Activated T-helper 2 cell treated with anti-CD3 and anti-CD28 coated beads, Interferon-gamma antibody, Interleukin-2, Interleukin-4, amounts not matched to agents 10 μg/mL and 5 μg/mL and 100 μg/mL, durations not matched to agents 14 hours and 24 hours and 36 hours (primary cell): ENCODE measurements at places on chromosomes 7 and 10. TPM values are rescaled to one million over a fixed set of nuclear protein-coding genes. Genes with fewer than 3 reads are reported as not detected.

- DNase-seq: no peak
Observed at GRCh38 chr7:27971171-27971812, 209.3 kb downstream of the JAZF1 start.

DNA sequence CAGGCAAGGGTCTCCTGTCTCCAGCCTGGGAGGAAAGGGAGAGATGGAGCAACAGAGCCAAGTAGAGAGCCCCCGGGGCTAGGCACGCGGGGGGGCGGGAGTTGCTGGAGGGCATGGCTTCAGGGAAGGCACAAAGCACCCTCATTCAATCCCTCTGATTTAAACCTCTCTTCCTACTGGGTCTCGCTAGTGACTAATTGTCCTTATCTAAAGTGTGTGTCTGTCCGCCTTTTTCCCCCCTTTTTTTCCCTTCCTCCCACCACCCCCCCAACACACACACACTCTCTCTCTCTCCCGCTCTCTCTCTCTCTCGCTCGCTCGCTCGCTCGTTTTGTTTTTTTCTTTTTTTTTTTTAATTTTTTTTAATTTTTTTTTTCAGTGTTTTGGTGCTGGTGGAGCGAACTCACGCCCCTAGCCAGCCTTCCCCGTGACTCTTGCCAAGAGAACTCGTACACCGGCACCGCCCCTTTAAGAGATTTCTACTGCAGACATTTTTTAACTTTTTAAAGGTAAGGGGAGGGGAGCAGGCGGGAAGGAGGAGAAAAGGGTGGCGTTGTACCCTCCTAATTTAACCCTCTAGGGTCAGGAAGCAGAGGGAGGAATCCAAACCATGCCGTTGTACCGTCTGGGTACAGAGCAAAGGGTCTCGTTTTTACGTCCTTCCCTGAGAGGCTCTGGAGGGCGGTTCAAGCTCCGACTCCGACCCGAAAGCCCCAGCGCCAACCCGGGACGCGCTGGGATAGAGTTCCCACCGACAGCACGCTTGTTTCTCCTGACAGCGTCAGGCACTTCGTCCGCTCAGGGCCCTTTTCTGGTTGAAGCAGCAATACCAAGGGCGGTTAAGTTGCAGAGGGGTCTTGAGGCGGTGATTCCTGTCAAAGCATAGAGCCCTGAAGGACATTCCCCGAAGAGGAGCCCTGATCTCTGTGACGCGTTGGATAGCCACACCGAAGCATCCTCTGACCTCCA is at the start of gene HPSE2:
TSS of gene HPSE2 (minus strand) at position 195 of the 969 bp plus-strand sequence.
- DNase-seq: no peak

- DNase-seq: no peak
Observed at GRCh38 chr7:38020121-38020785, 99.8 kb downstream of the EPDR1 start.

Gene DNAJB12
- 27.6 and 34.0 TPM in 2 replicates for total RNA-seq

GRCh38 chr7:149423449-149424110 is 37.3 kb downstream of the ZNF777 start:
- DNase-seq: no peak

Gene NYAP1
- 0.27 and 0.34 TPM in 2 replicates for total RNA-seq

Gene NUDT5
- 109 and 112 TPM in 2 replicates for total RNA-seq

DNA sequence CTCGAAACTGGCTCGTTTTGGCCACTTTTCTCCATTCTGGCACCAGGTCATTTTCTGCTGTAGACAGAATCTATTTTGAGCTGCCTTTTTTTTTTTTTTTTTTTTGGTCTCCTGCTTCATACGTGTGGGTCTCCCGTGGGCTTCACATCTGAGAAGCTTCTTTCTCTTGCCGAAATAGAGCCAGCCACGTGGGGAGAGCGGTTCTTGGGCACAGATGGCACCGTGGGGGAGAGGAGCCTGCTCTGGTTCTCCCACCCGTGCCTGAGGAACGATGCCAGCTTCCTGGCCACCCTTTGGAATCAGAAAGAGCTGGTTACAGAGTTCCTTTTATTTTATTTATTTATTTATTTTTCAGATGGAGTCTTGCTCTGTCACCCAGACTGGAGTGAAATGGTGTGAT is 48.7 kb upstream of the OCM2 start:
- DNase-seq: no peak

Gene GPR15LG
- not detected in 2 replicates for total RNA-seq
